ENCODE measurements at places on chromosomes 16 and 17. TPM values are rescaled to one million over a fixed set of nuclear protein-coding genes. Genes with fewer than 3 reads are reported as not detected.

GRCh38 chr16:79598063-79598347 lies 2.5 kb downstream of the MAF start:
- no peak for DNase-seq

KRT13 gene
- 41.1 TPM for polyA plus RNA-seq

- DNase-seq: peak; percentile 44
Observed at GRCh38 chr17:18166894-18167293, 16.7 kb upstream of the ALKBH5 start.

DNA sequence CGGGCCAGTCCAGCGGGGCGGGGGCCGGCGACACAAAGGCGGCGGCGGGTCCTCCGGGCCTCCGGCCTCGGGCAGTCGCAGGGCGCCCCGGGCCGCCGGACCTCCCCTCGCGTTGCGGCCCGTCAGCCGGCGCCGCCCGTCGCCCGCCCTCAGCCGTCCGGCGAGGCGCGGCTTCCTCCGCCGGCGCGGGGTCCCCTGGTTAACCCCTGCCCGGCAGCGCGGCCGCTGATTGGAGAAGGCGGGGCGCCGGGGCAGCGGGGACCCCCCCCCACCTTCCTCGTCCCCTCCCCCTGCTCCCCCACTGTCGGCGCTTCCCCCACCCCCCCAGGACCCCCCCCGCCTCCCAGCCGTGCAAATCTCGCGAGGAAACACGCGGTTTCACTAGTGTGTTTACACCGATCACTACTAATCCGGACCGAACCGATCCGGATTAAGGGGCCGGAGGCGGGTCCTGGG lies at the start of gene TLK2:
Gene TLK2 (plus strand): TSS at position 402 of the 456 bp plus-strand sequence. CDS start 2,301 bp downstream, outside the sequence.
- DNase-seq: peak; percentile 95

- DNase-seq: peak; percentile 74
Observed at GRCh38 chr17:2892305-2892971, 96.2 kb downstream of the RAP1GAP2 start.

DNA sequence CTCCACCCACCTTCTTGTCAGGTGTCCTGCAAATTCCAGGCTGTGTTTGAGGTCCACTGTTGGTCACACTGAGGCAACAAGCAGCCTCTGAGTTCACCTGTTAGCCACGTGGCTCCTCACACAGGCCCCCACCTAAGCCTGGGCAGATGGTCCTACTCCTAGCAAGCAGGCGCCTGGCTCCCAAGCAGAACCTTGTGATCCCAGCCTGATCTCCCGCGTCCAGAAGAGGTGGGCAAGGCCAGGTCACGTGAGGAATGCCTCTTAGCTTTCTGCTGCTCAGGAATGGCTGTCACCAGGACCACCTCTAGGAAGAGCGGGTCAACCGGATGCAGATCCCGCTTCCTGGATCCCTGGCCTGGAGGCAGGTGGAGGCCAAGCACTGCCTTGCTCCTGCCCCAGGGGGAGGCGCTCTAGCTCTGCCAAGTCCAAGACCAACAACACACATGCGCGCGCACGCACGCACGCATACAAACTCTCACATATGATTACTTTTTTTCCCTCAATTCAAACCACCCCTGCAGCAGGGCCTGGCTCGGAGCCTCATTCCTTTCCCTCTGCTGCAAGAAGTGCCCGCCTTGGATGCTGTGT lies 9.5 kb downstream of the CYB561 start:
- DNase-seq: peak; percentile 63

DNA sequence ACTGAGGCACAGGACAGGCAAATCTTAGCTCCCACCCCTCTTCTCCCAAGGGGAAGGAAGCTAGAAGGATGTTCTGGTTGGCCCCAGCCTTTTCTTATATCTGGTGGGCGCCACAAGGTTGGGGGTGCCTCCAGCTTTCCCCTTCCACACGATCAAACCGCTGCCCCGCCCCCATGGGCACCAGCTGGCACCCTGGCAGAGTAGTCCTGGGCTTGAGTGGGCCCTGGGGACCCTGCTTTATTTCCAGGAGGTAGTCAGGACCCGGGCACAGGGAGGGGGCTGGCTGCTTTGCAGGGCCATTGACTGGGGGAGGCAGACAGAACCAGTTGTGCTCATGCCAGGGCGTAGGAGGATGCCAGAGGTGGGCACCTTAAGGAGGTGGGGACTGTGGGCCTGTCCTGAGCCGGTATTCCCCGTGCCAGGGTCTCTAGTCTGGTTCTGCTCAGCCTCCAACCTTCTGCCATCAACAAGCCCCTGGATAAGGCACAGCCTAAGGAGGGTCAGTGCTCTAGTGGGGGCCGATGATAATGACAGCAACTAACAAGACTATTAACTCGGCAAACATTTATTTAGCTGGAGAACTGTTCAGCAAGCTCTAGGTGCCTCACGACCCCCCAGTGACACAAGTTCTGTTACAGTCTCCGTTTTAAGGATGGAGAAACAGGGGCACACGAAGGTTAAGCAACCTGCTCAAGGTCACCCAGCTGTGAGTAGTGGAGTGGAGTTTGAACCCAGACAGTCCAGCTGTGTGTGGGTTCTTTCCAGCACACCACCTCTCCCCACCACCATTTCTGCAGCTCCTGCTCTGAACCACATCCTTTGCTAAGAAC lies 7.6 kb upstream of the PPP1R1B start:
- no peak for DNase-seq

GRCh38 chr17:6090253-6090652 lies 20.1 kb downstream of the WSCD1 start:
- DNase-seq: no peak

GRCh38 chr16:45454-45853 lies 8.0 kb downstream of the POLR3K start:
- peak; percentile 22 for DNase-seq

GIT1 gene
- polyA plus RNA-seq: 17.7 TPM

DNA sequence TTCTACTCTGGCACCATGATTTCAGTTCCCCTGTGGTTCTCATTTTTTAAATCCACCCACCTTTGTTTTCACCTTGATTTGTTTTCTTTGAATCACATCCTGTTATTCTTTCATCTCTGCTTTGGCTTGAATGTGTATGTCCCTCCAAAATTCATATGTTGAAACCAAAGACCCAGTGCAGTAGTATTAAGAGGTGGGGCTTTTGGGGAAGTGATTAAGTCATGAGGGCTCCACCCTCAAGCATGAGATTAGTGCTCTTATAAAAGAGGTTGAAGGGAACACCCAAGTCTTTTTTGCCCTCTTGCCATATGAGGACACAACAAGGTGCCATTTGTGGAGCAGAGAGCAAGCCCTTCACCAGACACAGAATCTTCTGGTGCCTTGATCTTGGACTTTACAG lies 382.3 kb downstream of the SLC39A11 start:
- DNase-seq: no peak

DNA sequence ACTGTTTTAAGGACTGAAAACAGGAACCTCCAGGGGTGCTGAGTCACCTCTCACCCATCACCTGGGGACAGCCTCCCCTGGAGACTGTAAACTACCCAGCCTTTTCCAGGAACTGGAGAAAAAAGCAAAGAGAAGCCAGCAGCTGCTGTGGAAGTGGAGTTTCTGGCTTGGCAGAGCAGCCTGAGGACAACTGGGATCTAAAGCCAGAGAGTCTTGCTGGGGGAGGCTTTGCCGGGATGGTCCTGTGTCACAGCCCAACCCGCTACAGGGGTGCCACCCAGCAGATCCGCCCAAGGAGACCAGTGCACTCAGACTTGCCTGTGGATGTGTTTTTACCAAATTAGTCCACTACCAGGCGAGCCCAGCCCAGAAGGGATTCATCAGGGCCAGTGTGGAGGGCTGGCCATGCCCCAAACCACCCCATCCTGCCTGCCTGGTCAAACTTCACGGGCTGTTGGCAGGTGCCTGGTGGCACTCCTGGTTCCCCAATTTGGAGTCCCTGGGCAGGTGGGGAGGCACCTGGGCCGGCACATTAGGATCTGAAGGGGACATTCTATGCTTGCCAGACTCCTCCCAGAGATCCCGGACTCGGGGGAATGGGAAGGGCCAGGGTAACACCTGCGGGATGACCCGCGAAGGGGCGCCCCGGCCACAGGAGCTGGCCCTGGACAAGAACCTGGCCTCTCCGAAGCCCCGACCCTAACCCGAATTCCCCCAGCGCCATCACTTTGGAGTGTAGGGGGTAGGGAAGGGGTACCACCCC lies 771 bp downstream of the MSRB1 start:
- peak; percentile 49 for DNase-seq

Measured in stomach (tissue), 19 donors.